ENCODE measurements at places on chromosomes 11 and 22. TPM values are rescaled to one million over a fixed set of nuclear protein-coding genes. Genes with fewer than 3 reads are reported as not detected.

DNA sequence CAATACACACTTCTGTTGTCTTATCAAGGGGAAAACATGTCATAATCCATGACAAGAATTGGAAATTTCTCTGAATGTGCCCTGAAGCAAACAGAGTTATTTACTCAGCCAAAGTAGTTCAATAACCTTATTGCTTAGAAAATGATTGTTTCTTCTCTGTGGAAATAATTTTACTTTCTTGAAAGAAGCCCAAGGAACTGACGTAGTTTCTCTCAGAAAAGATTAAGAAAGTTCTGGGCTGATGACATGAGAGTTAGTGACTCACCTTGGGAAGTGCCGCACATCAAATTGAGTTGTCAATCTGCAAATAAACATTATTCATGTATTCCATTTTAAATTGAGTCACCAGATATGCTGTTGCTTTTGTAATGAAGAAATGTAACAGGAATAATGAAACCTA is 418.6 kb upstream of the LRRC4C start:
- H3K36me3 ChIP-seq: no peaks in the 10 kb centered on the region
- H3K4me1 ChIP-seq: no peaks in the 10 kb centered on the region
- no peak for DNase-seq
- H3K27me3 ChIP-seq: no peaks in the 10 kb centered on the region
- no peak overlapping the region for H3K27ac ChIP-seq

DNA sequence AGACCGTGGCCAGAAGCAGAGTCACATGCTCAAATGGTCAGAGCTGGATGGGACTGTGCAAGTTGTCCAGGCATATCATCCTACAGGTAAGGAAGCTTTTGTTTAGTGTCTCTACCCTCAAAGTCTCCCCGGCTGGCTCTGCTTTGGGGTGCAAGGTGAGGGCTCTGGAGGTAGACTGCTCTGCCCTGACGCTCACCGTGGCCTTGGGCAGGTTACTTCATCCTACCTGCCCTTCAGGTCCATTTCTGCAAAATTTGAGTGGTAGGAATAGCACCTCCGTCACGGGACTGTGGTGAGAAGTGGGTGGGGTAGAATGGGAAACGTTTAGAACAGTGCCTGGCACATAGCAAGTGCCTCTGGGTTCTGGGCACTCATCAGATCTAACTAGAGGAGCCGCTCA is 42.2 kb downstream of the NAT10 start:
- no peak overlapping the region for H3K4me3 ChIP-seq
- peaks cover 34% of the 10 kb centered on the region for H3K36me3 ChIP-seq
- H3K4me1 ChIP-seq: no peaks in the 10 kb centered on the region
- no peaks in the 10 kb centered on the region for H3K27me3 ChIP-seq
- no peak overlapping the region for H3K27ac ChIP-seq

ANGPTL5 gene
- not detected for total RNA-seq

- DNase-seq: peak; percentile 24
- no peak overlapping the region for H3K27ac ChIP-seq
- H3K4me1 ChIP-seq: peaks cover 7% of the 10 kb centered on the region
- H3K36me3 ChIP-seq: no peaks in the 10 kb centered on the region
Observed at GRCh38 chr22:27801202-27801615, 347 bp downstream of the MN1 start.

DNA sequence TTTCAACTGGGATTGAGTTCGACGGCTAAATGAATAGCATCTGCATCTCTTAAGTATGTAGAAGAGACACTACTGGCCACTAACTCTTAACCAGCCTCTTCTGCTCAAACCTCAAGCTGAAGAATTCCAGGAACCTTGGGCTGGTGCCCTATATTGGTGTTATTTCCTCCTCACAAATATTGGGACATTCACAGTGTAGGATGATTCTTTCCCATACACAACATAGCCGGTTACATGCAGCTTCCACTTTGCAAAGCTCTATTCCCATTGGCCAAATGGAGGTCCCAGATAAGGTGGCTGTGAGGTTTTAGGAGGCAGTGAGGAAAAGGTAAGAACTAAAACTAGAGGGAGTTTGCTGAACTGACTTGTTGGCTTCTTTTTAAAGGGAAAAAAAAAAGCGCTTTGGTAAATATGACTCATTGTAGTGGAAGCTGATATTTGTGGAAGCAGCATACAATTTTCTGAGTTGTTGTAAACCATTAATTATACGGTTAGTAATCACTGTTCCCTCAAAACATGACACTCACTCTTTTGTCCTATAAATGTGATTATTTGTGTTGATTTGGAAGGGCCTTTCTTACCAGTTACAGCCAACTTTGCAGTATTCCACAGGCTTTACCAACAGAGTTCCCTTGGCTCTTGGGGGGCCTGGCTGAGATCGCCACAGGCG is 17.6 kb downstream of the C22orf31 start:
- H3K36me3 ChIP-seq: no peaks in the 10 kb centered on the region
- DNase-seq: no peak
- no peaks in the 10 kb centered on the region for H3K4me1 ChIP-seq

- H3K27ac ChIP-seq: no peak overlapping the region
- H3K4me1 ChIP-seq: peaks cover 3% of the 10 kb centered on the region
- H3K36me3 ChIP-seq: no peaks in the 10 kb centered on the region
- DNase-seq: no peak
- peaks cover 7% of the 10 kb centered on the region for H3K27me3 ChIP-seq
Observed at GRCh38 chr11:107770551-107770951, 58.7 kb upstream of the SLN start.

CHORDC1 gene
- total RNA-seq: 61.9 TPM
